ENCODE measurements at places on chromosomes 7 and 10.

DNA sequence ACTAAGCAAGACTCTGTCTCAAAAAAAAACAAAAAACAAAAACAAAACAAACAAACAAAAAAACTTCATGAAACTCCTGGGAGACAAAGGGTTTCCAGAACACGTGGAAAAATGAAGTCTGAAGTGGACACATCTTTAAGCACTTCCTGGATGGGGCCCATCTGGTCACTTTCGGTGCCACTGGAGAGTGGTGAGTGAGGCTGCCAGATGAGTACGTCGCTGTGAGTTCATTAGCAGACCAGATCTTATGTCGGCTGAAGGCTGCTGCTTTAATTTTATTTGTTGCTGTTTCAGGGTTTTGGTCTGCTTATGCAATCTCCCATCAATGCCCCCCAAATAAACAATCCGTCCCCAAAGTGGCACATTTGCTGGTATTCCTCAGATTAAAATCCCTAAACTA, 64.4 kb downstream of the NPTX2 start:
- no peak for DNase-seq

- DNase-seq: no peak
These were observed 8.5 kb downstream of the PDZD8 start for GRCh38 chr10:117366741-117367140.

DNA sequence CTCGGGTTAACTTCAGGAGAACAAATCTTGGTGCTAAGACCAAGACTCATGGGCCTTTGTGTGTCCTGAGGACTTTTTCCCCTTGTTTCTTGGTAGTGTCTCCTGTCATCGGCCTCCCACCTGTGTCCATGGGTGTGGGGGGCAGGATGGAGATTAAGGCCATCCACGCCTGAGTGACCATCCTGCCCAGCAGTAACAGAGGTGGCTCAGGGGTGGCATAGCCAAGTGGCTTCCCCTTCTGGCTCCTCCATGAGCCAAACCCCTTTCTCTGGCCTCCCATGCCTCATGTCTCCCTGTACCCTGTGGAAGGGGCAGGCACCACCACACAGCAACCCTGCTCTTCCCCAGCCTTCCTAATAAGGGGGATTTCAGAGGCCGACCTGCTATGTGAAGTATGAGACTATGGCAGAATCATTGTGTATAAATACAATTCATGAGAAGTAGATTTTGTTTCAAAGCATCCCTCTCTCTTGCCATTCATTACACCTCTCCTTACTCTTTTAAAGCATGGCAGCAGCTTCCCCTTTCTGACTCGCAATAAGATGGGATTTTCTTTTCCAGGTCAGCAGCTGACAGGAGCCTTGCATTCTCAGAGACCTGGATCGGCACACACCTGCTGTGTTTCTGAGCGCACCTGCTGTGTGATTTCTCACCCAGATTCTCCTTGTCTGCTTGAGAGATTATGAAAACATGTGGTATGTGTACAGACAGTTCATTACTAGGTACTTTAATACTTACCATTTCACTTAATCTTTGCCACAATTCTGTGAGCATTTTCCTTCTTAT, 102.5 kb downstream of the XPNPEP1 start:
- no peak for DNase-seq

- no peak for DNase-seq
These were observed 367.7 kb downstream of the SFMBT2 start for GRCh38 chr10:7043055-7043653.

DNA sequence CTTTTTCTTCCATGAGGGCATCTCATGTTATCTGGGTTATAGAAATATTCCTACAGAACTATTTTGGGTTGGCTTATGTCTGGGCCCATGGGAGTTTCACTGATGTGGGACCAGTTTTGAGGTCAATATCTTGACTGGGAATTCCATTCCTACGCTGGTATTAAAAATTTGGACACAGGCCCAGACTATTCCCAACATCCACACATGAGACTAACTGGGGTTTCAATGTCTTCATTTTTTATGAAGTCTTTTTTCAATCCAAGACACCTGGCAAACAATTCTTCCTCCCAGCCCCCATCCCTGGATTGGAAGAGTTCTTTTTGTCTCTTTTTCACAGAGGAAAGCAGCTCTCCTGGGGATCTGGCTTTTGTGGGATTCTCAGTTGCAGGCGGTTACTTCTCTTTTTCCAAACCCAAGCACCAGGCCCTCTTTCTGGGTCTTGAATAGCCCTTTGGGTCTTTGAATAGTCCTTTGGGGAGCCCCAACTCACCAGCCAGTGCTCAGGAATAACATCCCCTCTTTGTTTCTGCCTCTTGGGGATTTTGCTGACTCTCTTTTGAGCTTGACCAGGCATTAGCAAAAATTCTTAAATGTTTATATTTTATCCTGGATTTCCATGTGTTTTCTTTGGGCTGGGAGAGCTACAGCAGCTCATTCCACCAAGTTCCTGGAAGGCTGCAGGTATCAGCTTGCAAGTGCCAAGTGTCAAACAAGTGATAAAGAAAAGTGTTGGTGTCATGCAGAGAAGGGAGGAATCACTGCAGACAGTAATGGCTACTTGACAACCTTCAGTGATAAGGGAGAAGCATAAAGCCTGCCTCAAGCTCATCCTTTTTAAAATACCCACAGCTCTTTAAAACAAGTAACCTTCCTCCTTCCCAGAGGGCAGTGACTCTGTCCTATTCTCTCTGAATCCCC, 234.3 kb downstream of the ADAM12 start:
- no peak for DNase-seq

- DNase-seq: no peak
These were observed 73.1 kb upstream of the UCN3 start for GRCh38 chr10:5291501-5292195.

GRCh38 chr10:79070606-79071395, 2.0 kb downstream of the ZMIZ1 start:
- no peak for DNase-seq
